ENCODE measurements at places on chromosomes 1 and 21.
A peak's percentile ranks its signal among the peaks of the same experiment; 100 is the strongest.

DNA sequence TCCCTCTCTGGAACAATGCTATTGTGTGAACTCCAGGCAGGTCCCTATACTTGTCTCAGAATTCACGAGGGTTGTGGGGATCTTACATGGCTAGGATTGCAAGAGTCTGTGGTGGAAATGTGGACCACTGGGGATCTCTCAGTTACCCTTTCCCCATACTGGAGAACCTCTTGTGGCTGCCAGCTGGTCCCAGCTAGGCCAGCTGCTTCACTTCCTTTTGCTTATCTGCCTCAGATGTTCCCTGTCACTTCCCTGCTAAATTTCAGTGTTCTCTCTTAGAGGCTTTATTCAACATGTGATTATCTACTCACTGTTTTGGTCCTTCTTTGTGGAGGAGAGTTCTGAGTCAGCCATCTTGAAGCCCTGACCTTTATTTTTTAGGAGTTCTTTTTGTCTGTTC is 75.9 kb upstream of the SAMD13 start:
- no peak for DNase-seq

- DNase-seq, result no peak
These were observed 81.6 kb downstream of the CAMTA1 start for GRCh38 chr1:6866825-6867224.

GRCh38 chr1:29218223-29218622 is 12.5 kb downstream of the MECR start:
- DNase-seq, result no peak

GRCh38 chr1:182185136-182185535 is 123.6 kb upstream of the ZNF648 start:
- DNase-seq, result no peak

GRCh38 chr1:244341455-244342450 is 110.0 kb downstream of the ADSS2 start:
- DNase-seq, result no peak

GRCh38 chr1:156844102-156844501 is 14.8 kb downstream of the INSRR start:
- no peak for DNase-seq

DNA sequence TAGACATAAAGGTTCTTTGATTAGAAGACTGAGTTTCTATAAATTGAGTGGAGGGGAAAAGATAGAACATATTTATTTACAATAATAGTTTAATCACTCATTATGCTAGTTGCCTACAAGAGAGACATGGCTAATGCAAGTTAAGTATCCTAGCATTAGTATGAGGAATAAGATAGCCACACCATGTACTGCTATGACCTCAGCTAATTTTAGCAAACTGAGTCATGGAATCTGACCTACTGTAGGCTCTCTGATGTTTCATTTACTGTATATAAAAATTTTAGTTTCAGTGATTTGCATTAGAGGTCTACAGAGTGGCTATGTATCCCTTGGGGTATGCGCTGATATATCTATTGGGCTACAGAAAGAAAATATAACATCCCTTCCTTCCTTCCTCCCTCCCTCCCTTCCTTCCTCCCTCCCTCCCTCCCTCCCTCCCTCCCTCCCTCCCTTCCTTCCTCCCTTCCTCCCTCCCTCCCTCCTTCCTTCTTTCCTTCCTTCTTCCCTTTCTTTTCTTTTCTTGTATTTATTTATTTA is 5.8 kb downstream of the AGL start:
- DNase-seq, result no peak

- no peak for DNase-seq
These were observed 124.3 kb downstream of the CYYR1 start for GRCh38 chr21:26448751-26449150.

DNA sequence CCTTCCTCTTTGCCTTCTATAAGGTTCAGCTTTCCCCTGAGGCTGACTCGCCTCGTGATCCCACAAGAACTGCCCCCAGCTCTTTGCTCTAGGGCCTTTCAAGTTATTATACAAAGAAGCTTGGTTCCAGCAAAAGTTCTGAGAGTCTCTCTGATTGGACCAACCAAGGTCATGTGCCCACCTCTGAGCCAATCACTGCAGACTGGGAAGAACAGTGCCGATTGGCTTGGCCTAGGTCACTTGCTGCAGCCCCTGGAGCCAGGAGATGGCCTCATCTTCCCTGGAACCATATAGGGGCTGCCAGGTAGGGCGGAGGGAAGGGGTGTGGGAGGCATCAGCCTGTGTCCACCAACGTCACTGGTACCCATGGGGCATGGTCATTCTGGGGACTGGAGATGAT is 22.8 kb downstream of the TAS1R2 start:
- DNase-seq, result no peak

DNA sequence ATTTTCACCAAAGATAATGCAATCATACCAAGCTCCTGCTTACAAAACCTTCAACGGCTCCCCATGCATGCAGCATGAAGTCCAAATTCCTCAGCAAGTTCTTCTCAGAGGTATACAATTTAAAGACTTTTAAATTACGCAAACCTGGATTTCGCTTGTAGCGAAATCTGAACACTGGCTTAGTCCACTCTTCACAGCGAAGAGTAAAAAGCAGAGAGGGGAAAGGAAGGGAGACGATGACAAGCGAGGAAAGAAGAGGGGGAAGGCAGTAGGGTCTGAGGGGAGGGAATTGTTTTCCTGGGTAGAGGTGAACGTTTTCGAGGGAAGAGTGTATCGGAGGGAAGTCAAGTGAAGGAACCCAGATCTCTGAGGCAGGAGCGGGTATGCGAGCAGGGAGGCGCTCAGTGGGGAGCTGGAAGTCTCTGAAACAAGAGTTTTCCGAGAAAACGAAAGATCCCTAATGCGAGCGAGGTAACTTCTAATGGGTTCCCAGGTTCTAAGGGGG is 790 bp downstream of the TESK2 start:
- peak; percentile 55 for DNase-seq

GRCh38 chr1:226991920-226992319 is 51.8 kb downstream of the COQ8A start:
- DNase-seq, result no peak

DNA sequence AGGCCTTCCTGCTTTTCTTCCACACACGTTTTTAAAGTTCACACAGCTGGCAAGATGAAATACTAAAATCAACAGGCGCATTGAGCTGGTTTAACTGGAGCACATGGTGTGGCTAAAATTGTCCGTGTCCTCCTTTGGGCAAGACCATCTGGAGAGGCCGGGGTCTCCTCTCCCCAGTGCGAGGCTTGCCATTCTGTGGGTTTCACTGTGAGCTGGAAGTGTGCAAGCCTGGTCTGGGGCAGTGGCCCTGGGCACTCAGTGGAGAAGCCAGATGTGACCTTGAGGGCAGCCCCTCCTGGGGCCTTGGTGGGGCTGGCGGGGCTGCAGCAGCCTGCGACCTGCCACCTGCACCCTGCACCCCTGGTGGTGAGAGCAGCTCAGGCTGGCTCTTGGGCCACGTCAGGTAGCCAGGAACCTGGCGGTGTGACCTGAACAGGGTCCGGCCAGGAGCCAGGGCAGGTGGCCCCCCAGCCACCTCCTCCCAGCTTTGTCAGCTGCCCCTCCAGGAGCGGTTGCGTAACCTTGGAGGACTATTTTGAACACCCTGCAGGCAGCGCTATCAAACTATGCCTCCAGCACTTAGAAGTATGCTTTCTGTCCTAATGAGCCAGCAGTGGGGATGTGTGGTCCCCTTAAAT is 52.4 kb downstream of the SLC37A1 start:
- DNase-seq, result no peak

GRCh38 chr1:7426780-7427604 is 344.1 kb upstream of the VAMP3 start:
- DNase-seq, result no peak
